ENCODE measurements at places on chromosomes 4 and X. TPM values are rescaled to one million over a fixed set of nuclear protein-coding genes. Genes with fewer than 3 reads are reported as not detected.

DNA sequence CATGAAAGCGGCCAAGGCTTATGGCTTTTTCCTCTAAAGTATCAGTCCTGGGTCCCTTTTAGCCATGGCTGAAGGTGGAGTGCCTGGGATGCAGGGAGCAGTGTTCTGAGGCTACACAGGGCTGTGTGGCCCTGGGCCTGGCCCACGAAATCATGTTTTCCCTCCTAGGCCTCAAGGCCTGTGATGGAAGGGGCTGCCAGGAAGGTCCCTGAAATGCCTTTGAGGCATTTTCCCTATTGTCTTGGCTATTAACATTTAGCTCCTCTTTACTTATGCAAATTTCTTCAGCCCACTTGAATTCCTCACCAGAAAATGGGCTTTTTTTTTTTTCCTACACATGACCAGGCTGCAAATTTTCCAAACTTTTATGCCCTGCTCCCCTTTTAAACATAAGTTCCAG lies 657.0 kb downstream of the DACH2 start:
- H3K36me3 ChIP-seq: no peaks in the 10 kb centered on the region
- no peaks in the 10 kb centered on the region for H3K27me3 ChIP-seq
- no peak overlapping the region for H3K4me3 ChIP-seq
- no peaks in the 10 kb centered on the region for H3K4me1 ChIP-seq
- H3K27ac ChIP-seq: no peak overlapping the region
- DNase-seq: no peak

The AKAP14 gene
- total RNA-seq: not detected

The TRIML1 gene
- total RNA-seq: not detected

GRCh38 chrX:151505796-151506195 lies 57.7 kb upstream of the PASD1 start:
- no peaks in the 10 kb centered on the region for H3K36me3 ChIP-seq
- no peaks in the 10 kb centered on the region for H3K27me3 ChIP-seq
- H3K4me1 ChIP-seq: no peaks in the 10 kb centered on the region
- peak; percentile 8 for DNase-seq

- H3K27me3 ChIP-seq: no peaks in the 10 kb centered on the region
- H3K4me3 ChIP-seq: no peak overlapping the region
- H3K36me3 ChIP-seq: no peaks in the 10 kb centered on the region
- no peak overlapping the region for H3K27ac ChIP-seq
These were observed 14.3 kb upstream of the FAM241A start for GRCh38 chr4:112130906-112131305.

GRCh38 chrX:17662391-17662790 lies 74.9 kb upstream of the SCML1 start:
- no peaks in the 10 kb centered on the region for H3K36me3 ChIP-seq
- DNase-seq: no peak
- no peaks in the 10 kb centered on the region for H3K4me1 ChIP-seq
- no peak overlapping the region for H3K27ac ChIP-seq
- H3K27me3 ChIP-seq: peaks cover 3% of the 10 kb centered on the region

DNA sequence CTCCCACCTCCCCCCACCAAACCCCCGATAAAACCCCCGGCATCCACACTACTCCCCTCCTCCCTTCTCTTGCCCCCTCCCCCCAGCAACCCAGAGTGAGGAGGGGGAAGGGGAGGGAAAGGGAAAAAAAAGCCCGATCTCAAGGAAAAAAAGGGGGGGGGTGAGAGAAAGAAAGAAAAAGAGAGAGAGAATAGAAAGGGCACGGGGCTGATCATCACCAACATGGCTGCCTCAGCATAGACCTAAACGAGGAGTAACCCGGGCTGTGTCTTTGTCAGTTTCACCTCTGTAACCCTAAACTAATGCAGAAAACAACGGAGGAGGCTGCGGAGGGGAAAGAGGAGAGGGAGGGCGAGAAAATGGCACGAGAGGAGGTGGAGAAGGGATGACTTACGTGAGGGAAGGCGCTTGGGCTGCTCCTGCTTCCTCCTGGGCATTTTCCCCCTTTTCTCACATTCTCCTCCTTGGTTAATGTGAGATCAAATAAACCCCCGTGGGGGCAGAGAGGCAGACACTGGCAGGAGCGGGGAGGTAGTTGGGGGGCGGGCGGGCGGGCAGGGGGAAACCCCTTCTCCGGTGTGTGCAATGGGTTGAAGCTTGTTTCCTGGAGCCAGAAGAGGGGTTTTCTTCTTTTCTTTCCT lies 532 bp downstream of the ZNF827 start:
- H3K27ac ChIP-seq: peak overlapping the region; percentile 93
- H3K4me1 ChIP-seq: peaks cover 24% of the 10 kb centered on the region
- no peaks in the 10 kb centered on the region for H3K36me3 ChIP-seq

The MGARP gene
- 0.25 TPM for total RNA-seq

DNA sequence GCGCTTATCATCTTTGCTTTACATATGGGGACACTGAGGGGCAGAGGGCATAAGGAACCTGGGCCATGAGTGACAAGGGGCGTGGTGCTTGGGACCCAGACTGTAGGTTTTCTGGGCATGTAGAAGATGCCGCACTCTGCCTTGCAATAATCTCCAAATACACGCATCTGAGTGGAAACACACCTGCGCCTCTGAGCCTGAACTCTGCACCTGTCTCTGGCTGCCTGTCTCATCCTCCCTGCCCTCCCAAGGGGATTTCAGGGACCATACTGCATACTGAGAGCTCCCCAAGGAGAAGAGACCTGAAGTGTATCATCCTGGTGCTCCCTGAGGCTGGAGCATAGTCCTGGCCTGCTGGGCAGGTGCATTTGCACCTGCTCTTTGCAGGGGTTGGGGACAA lies 34.7 kb upstream of the ASMTL start:
- no peaks in the 10 kb centered on the region for H3K4me1 ChIP-seq
- DNase-seq: no peak
- H3K4me3 ChIP-seq: no peak overlapping the region
- H3K27me3 ChIP-seq: no peaks in the 10 kb centered on the region
- no peaks in the 10 kb centered on the region for H3K36me3 ChIP-seq

Data from kidney (tissue), 22 donors.